ENCODE measurements at places on chromosomes 1 and 21. TPM values are rescaled to one million over a fixed set of nuclear protein-coding genes. Genes with fewer than 3 reads are reported as not detected.

GRCh38 chr1:157004806-157005205 is 40.7 kb downstream of the ARHGEF11 start:
- DNase-seq: no peak

DNA sequence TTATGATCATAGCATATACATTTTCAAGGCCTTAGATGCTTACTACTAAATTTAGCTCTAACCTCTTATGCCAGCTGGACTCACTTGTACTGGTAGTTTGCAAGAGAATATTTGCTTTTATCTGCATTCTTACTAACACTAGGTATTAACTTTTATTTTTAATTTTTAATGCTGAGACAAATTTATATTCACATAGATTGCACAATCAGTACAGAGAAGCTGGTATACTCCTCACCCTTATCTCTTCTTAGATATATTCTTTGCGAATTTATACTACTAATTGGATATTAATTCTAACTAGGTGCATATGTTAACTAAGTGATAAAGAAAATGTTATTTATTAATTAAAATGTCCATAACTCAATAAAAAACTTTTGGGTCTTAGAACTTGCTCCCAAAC is 561.8 kb upstream of the PRMT6 start:
- DNase-seq: no peak

DNA sequence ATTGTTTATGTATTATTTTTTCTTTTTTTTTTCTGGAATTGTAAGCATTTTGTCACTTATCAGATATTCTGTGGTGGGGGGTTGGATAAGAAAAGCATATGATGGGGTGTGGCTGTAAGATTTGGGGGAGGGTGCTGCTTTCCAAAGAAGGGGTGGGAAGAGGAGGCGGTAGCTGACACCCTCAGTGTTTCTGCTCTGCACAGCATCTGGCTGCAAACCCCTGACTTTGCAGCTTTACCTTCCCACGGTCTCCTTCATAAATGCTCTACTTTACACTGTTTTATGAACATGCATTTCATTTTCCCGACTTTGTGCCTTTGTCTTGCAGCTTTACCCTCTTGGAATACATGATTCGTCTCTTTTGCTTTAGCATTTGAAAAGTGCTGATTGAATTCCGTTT is 7.6 kb downstream of the FMN2 start:
- no peak for DNase-seq

DNA sequence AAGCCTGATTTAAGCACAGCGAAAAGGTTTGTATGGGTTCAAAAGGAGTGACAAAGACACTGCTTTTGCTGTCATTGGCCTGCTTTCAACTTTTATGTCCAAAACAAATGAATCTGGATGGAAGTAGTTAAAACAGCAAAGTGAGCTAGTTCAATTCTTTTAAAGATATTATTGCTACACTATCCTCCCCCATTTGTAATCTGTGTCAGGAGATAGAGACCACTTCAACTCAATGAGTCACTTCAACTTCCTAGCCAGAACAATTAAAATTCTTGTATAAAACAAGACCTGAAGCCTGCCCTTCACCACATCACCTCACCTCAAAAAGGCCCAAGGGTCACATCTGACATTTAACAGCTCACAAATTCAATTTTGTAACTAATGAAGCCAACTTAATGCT is 364.1 kb upstream of the LYPLAL1 start:
- no peak for DNase-seq

- no peak for DNase-seq
These were observed 321.9 kb downstream of the SETD4 start for GRCh38 chr21:35738347-35738961.

DNA sequence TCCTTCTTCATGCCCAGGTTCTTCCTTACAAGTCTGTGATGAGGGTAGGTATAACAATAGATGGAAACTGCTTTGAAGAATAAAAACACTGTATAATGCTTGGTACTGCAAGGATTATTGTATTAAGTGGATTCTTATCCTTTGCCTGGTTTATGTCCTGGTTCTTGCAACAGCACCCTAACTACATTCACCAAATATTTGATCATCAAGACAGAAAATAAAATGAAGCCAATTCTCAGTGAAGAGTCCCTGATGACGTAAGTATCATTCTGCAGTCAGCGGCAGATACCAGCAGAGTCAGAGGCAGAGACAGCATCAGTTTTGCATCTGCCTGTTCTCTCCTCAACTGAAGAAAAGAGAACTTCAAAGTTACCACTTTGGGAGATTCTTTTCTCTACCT is 19.7 kb downstream of the ARHGEF11 start:
- no peak for DNase-seq

DNA sequence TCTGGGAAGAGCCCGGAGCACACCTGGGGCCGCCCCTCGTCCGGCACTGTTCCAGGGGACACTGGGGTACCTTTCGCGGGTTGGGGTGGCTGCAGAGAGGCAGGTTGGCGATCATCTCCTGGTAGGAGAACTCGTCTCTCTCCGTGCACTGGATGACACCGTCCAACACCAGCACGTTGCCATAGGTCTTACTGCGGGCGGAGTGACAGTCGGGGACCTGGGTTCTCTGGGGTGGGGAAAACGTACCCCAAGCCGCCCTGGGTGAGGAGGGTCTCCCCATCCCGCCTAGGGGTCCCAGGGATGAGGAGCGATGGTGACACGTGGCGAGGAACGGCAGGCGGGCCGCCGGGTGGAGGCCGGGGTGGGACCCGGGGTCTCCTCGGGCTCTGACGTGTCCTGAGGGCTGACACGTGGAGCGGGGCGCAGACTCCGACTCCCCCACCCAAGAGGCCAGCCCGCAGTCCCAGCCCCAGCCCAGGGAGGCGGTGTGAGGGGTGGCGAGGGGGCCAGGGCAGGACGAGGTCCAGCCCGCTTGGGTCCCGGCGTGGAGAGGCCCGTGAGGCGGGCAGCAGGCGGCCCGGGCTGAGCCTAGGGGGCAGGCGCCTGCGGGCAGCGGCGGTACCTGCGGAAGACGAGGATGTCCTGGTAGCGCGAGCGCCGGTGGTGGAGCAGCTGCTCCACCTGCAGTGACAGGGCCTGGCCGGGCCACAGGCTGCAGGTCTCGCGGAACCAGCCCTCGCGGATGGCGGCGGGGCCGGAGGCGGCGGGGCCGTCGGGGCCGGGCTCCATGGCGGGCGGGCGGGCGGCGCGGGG is 457 bp downstream of the SRM start:
- DNase-seq: no peak

DNA sequence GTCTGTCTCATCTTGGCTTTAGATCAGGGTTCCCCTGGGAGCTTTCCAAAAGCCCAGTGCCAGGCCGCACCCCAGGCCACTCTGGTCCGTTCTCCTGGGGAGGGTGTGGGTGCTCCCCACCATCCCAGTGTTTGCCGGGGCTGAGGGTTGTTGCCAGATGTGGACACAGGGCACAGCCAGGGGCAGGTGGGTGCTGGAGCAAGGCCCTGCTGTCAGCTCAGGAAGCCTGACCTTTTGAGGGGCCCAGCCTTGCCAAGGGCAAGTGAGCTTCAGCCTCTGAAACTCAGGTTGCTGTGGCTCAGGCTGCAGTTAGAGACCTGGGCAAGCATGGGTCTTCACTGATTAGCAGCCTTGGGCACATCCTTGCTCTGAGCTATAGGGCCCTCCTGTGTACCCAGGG is 22.8 kb upstream of the ZBTB21 start:
- DNase-seq: no peak

GRCh38 chr1:230818367-230818766 is 50.0 kb downstream of the C1orf198 start:
- DNase-seq: no peak

GRCh38 chr1:67604778-67605177 is 80.2 kb upstream of the GADD45A start:
- no peak for DNase-seq

DNA sequence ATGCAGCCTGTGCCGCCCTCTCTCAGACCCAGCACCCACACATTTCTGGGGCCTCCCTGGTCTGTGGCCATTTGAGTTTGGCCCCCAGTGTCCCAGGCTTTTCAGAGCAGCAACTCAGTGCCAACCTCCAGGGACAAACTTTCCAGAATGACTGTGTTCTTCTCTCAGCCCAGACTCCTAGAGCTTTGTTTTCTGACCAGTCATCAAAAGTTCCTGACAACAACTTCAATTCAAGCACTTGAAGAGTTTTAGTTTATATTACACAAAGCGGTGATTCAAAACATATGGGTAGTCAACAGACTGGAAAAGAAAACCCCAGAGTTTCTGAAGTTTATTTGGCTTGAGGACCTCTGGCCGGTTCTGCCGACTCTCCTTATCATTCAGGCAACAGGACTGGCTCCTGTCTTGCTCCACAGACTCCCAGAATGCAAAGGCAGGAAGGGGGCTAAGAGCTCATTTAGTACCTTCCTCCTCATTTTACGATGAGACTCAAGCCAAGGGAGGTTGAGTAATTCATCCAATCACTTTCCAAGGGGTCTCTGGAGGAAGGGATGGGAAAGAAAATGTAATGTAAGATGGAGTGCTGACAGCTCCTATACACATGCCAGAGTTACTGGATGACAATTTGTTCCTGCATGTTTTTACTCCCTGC is 27.0 kb upstream of the TIAM1 start:
- DNase-seq: no peak

GRCh38 chr1:153355445-153356071 is 2.1 kb upstream of the S100A9 start:
- DNase-seq: no peak

- no peak for DNase-seq
These were observed 82.4 kb downstream of the RAB3GAP2 start for GRCh38 chr1:220189750-220190347.

GRCh38 chr1:178664278-178664677 is 60.8 kb upstream of the RALGPS2 start:
- DNase-seq: no peak

DNA sequence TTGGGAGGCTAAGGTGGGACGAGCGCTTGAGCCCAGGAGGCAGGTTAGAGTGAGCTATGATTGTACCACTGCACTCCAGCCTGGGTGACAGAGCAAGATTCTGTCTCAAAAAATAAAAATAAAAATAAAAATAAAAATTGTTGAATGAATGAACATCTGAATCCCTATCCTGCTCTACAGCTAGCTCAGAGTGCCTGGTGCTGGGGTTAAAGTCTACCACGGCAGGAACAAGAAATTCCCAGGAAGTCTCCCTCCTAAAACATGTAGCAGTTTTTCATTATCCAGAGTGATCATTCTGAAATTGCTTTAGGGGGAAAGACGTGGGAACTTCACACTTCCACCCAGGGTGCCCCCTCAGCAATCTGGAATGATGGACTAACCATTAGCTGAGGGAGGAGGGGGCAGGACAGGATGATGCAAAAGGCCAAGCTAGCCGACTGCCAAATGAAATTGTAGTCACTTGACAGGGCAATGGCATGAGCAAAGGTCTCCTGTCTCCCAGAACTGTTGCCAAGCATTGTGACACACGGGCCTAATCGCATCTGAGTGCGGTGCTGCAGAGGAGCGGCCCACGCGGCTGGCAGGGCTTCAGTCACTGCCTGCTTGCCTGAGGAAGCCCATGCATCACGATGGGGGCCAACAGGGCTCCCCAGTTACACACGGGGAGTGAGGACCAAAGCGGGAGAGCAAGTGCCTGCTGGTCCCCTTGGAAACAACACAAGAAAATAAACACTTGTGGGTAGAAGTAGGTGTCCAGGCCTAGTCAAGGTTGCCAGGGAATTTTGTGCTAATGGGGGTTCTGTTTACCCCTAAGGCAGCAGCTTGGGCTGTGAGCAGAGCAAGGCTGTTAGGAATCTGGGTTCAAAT is 85.7 kb downstream of the NENF start:
- DNase-seq: no peak

DNA sequence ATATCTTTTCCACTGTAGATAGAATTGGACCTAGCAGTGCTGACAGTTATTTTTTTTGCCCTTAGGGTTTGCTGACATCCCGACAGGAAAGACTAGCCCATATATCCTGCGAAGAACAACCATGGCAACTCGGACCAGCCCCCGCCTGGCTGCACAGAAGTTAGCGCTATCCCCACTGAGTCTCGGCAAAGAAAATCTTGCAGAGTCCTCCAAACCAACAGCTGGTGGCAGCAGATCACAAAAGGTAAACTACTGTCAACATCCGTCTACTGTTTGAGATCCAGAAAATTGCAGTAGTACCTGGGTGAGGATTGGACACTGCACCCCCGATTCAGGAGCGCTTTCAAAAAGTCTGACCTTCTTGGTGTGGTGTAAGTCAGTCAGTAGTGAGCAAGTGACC is 55.8 kb downstream of the CENPF start:
- no peak for DNase-seq

- no peak for DNase-seq
These were observed 4.1 kb upstream of the ITGB2 start for GRCh38 chr21:44924606-44925377.

GRCh38 chr1:74271503-74271902 is 36.3 kb downstream of the TNNI3K start:
- no peak for DNase-seq

- DNase-seq: no peak
These were observed 30.0 kb upstream of the ACP6 start for GRCh38 chr1:147700042-147701006.

DNA sequence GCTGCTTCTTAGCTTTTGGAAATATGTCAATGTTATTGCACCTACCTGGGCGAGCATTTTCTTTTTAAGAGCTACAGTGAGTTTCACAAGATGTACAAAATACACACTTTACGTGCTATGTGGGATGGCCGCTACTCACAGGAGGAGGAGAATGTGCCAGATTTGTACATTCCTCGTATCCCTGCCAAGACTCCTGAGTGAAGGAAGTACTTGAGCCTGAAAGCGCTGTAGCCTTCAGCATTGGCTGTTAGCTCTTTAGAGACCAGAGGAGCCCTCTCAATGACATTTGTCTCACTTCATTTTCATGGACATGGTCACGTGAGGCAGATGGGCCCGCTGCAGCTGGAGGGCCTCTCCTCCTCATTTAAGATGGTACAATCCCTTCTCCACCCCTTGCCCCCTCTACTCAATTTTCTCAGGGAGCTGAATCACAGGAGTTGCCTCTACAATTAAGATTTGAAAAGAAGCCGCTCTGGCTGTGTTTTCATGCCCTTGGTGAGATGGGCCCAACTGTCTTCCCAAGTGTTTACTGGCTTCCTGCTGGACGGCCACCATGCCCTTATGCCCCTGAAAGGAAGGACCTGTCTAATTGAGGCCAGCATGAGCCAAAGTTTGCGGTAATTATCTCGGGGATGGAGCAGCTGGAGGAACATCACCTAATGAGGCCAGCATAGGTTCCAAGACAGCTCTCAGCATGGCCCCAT is 442.6 kb downstream of the PRDM2 start:
- DNase-seq: no peak

GRCh38 chr21:23939369-23940065 is 1667.8 kb downstream of the MRPL39 start:
- no peak for DNase-seq

DNA sequence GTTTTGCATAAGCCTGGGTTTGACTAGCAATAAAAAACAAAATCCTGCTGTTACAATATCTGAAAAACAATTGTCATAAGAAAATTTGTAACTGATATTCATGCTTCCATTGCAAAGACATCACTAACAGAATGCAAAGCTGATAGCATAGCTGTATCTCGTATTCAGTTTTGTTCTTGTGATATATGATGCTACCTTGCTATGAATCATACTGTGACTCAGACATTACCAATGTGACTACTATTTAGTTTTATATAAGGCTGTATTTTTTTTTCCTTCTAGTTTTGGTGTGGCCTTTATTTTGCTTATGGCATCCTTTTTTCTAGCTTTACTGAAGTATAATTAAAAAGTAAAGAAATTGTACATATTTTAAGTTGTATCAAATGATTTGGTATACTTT is 1381.8 kb downstream of the MRPL39 start:
- DNase-seq: no peak

FCAMR gene
- 9.6 TPM for polyA plus RNA-seq

IRF6 gene
- 22.5 TPM for polyA plus RNA-seq

MPL gene
- 0.60 TPM for polyA plus RNA-seq

FBXO2 gene
- polyA plus RNA-seq: 0.30 TPM

ATP1A1 gene
- polyA plus RNA-seq: 135 TPM

TSPAN1 gene
- 79.3 TPM for polyA plus RNA-seq

ETNK2 gene
- 22.7 TPM for polyA plus RNA-seq

UBE2U gene
- polyA plus RNA-seq: not detected

CD52 gene
- polyA plus RNA-seq: 5.4 TPM

WRAP73 gene
- polyA plus RNA-seq: 23.2 TPM
